ENCODE measurements at places on chromosomes 1 and 21. TPM values are rescaled to one million over a fixed set of nuclear protein-coding genes. Genes with fewer than 3 reads are reported as not detected.

DNA sequence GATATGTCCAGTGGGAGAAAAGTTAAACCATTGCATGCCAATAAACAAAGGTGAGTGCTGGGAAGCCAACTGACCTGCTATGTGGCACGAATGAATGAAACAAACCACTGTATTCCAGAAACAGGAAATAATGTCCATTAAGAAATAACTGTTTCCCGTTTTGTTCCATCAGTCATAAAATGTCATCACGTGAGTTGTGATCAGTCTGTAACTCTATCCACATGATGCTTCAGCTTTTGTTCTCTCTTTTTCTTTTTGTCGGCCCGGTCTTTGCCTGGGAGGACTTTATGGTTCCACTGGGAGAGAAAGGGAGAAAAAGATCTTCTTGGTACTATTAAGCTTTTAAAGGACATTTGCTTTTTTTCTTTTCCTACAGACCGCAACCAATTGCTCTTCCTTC, 179.9 kb downstream of the TGFB2 start:
- no peak for DNase-seq

DNA sequence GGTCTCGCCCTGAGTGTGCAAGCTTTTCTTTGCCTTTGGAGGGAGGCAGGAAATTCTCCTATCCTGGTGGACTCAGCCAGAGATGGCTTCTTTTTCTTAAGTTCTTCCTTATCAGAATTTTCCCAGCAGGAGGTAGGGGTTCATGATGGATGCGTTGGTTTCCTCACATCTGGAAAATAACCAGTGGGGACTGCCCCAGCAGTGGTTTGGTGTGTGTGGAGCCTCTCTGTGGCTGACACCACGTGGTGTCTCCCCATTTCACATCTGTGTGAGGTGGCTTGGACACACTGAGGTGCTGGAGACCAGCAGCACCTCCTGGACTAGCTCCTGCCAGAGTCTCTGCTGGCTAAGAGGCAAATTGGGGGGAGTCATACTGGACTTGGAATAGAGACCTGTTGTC, 32.6 kb downstream of the B3GALT5 start:
- no peak for DNase-seq

- DNase-seq = no peak
These were observed 27.5 kb upstream of the SLC30A1 start for GRCh38 chr1:211606332-211606913.

PACC1 gene
- polyA plus RNA-seq = 8.3 TPM

- DNase-seq = no peak
These were observed 4.4 kb downstream of the CCN1 start for GRCh38 chr1:85584923-85585322.

GRCh38 chr1:29172415-29172939, 9.2 kb downstream of the SRSF4 start:
- DNase-seq = no peak

DNA sequence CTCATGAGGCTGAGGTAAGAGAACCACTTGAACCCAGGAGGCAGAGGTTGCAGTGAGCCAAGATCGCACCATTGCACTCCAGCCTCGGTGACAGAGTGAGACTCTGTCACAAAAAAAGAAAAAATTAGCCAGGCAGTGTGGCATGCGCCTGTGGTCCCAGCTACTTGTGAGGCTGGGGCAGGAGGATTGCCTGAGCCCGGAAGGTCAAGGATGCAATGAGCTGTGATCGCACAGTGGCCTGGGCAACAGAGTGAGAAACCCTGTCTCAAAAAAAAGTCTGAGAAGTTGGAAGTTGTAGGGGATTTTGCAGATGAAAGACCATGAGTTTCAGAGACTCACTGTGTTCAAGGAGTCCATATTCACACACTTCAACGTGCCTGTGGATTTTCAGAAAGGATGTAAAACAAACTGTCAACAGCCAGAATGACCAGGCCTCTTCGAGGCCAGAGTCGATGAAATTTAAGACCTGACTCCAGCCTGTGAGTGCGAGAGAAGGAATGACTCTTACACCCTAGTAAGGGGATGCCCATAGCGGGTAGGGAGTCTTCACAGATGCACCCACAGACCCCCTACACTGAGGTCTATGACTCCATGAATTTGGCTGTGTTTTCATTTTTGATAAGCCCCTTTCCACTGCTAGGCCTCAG, 2.2 kb downstream of the S100A13 start:
- DNase-seq = no peak
